ENCODE measurements at places on chromosomes 12 and 14.

DNA sequence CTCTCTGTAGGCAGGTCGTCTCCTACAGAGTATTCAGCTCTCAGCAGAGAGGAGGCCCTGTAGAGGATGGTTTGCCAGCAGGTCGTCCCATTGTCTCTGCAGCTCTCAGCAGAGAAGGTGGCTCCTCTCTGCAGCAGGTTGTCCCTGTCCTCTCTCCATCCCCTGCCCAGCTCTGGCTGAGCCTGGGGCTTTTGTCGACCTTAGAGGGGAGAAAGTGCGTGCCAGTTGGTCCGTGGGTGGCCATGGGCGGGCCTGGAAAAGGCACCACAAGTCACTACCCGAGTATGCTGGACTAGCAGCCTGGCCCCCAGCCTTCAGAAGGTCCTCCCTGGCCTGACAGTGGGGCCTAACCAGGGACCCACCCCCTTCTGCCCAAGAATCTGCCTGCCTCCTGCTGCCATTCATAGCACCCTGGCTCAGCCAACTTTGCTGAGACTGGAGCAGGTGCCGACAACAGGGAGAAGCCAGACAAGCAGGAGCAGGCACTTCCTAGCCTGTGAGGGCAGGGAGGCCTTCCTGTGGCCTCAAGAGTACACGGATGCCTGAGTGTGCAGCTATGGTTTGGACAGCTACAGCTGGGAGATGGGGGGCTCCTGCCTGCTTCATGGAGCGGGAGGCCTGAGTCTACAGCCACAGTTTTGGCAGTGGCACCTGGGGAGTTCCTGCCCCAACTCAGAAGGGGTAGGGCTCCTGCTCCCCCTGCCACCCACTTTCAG, 59.7 kb upstream of the KCNH3 start:
- H3K4me1 ChIP-seq: peaks cover 7% of the 10 kb centered on the region
- no peak overlapping the region for H3K4me3 ChIP-seq
- no peak for DNase-seq
- H3K27me3 ChIP-seq: peaks cover 3% of the 10 kb centered on the region

DNA sequence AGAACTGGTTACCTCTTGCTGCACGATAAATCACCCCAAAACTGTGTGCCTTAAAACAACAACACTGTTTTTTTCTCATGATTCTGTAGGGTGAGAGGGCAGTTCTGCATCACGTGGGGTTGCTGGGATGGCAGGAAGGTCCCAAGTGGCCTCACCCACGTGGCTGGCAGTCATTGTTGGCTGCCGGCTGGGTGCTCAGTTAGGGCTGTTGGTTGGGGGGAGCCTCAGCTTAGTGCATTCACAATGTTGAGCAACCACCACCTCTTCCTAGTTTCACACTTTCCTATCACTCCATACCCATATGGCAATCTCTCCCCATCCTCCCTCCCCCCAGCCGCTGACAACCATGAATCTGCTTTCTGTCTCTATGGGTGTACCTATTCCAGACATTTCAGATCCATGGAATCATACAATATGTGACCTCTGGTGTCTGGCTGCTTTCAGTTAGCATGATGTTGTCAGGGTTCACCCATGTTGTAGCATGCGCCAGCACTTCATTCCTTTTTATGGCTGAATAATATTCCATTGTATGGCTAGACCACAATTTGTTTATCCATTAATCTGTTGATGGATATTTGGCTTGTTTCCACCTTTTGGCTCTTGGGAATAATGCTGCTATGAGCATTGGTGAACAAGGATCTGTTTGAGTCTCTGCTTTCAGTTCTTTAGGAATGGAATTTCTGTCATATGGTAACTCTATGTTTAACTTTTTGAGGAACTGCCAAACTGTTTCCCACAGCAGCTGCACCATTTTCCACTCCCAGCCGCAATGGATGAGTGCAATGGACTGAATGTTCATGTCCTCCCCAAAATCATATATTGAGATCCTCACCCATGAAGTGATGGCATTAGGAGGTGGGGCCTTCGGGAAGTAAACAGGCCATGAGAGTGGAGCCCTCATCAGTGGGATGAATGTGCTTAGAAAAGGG, 11.2 kb upstream of the POP5 start:
- no peaks in the 10 kb centered on the region for H3K36me3 ChIP-seq
- no peaks in the 10 kb centered on the region for H3K4me1 ChIP-seq
- DNase-seq: no peak
- no peaks in the 10 kb centered on the region for H3K27me3 ChIP-seq
- H3K4me3 ChIP-seq: no peak overlapping the region
- no peak overlapping the region for H3K27ac ChIP-seq

DNA sequence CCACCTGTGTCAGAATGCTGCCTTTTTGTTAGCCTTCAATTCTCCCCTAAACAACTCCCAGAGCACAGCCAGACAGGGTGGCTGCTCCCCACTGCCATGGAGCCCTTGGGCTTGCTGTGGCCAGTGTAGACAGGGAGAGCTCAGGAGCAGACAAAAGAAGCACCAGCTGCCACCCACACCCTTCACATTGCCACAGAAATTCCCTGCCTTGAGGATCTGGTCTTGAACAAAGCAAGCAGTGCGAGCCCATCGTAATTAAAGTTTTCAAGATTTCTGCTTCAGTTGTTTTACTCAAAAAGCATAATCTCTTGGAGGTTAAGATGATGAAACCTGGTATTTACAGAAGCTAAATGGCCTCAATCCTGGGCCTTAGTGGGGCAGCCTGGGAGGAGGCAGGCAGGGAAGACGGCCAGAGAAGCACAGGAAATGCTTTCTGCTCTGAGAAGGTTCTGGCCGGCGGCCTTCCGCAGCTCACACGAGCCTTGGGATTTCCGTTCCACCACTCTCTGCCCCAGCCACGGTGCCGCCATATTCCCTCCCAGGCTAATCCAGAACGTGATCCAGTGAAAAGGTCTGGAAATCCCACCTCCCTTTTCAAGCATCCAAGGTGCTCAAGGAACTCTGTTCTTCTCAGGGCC, 535.2 kb downstream of the BCL11B start:
- H3K27ac ChIP-seq: no peak overlapping the region
- H3K4me3 ChIP-seq: no peak overlapping the region
- no peak for DNase-seq
- peaks cover 2% of the 10 kb centered on the region for H3K27me3 ChIP-seq

DNA sequence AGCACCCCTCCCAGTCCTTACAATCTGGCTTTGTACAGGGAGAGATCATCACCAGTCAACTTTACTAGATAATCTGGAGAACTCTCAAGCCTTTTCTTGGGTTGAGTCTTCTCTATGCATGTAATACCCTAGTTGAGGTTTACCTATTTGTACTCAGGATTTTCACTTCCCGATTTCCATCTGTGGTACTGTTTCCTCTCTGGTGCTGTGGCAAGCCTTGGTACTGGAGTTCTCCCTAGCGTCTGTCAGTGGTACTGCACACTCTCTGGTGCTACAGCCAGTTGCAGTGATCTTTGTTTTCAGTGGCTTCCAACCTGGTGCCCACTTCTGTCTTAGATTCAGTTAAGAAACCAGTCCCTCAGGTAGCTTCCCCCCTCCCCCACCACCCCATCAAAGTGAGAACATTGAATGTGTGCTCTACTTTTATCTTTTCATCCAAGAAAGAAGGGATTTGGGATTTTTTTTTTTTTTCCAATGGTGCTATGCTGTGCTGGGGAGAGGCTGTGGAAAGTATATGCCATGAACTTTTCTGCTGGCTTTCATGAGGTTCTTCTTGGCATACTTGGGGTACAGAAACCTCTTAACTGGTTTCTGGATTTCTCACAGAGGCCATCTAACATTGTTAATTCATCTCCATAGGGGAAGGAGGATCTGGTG, 69.4 kb upstream of the EVL start:
- no peak overlapping the region for H3K4me3 ChIP-seq
- DNase-seq: peak; percentile 45
- H3K36me3 ChIP-seq: peaks cover 2% of the 10 kb centered on the region
- H3K27me3 ChIP-seq: peaks cover 16% of the 10 kb centered on the region
- H3K27ac ChIP-seq: no peak overlapping the region

DNA sequence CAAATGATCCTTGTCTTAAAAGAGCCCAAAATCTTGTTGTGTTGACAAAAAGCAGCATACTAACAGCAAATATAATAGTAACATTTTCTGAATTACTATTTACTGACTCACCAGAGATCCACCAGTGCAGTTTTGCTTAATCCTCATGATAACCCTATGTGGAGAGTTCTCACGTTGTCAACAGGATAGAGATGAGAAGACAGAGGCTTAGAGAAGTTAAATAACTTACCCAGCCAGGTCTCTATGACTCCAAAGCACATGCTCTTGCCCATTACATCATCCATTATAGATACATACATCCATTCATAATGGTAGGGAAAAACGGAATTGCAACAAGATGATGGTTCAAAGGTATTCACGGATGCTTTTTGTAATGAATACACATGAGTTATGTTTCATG, 111.9 kb downstream of the PAX9 start:
- H3K36me3 ChIP-seq: no peaks in the 10 kb centered on the region
- no peaks in the 10 kb centered on the region for H3K27me3 ChIP-seq
- no peaks in the 10 kb centered on the region for H3K4me1 ChIP-seq

DNA sequence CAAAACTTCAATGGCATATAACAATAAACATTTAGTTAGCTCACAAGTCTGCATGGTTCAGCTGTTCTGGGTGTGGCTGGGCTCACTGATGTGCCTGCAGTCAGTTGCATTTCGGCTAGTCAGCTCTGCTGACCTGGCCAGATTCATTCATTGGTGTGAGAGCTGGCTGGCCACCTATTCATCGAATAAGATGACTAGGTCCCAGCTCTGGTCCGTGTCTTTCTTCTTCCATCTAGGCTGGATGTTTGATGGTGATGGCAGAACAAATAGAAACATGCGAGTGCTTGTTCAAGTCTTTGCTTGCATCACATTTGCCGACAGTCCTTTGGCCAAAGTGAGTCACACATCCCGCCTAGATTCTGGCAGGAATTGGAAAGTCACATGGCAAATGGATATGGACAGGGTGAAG, 203.3 kb upstream of the CRY1 start:
- H3K27me3 ChIP-seq: peaks cover 2% of the 10 kb centered on the region
- DNase-seq: no peak
- peaks cover 6% of the 10 kb centered on the region for H3K4me1 ChIP-seq
- no peak overlapping the region for H3K27ac ChIP-seq
- peaks cover 2% of the 10 kb centered on the region for H3K36me3 ChIP-seq

DNA sequence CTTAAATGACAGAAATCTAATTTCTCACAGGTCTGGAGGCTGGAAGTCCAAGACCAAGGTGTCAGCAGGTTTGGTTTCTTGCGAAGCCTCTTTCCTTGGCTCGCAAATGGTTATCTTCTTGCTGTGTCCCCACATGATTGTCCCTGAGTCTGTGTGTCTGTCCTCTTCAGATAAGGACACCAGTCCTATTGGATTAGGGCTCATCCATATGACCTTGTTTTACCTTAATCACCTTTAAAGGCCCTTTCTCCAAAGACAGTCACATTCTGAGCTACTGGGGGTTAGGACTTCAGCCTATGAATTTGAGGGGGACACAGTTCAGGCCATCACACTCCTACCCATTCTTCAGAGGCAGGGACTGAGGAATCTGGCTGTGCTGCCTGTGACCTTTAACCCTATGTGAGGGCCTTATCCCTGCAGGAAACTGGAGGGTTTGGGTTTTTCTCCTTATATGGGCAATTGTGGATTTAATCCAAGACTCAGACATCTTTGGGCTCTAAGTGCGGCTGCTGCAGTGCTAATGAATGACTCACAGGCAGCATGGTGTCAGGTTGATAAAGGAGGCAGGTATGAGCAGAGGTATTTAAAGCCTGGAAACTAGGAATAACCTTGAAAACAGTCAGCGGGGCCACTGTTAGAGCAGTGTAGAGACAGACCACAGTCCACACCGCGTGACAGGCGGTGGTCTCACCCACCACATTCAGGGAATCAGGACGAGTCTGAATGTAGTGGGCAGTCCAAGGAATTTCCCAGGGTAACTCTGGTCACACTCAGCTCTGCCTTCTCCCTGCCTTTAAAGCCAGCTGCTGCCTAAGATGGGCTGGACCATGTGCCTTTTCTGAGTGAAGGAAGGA, 10.2 kb downstream of the TPCN1 start:
- H3K4me3 ChIP-seq: no peak overlapping the region
- peaks cover 38% of the 10 kb centered on the region for H3K36me3 ChIP-seq
- no peak for DNase-seq
- no peaks in the 10 kb centered on the region for H3K27me3 ChIP-seq
- H3K4me1 ChIP-seq: peaks cover 44% of the 10 kb centered on the region

DNA sequence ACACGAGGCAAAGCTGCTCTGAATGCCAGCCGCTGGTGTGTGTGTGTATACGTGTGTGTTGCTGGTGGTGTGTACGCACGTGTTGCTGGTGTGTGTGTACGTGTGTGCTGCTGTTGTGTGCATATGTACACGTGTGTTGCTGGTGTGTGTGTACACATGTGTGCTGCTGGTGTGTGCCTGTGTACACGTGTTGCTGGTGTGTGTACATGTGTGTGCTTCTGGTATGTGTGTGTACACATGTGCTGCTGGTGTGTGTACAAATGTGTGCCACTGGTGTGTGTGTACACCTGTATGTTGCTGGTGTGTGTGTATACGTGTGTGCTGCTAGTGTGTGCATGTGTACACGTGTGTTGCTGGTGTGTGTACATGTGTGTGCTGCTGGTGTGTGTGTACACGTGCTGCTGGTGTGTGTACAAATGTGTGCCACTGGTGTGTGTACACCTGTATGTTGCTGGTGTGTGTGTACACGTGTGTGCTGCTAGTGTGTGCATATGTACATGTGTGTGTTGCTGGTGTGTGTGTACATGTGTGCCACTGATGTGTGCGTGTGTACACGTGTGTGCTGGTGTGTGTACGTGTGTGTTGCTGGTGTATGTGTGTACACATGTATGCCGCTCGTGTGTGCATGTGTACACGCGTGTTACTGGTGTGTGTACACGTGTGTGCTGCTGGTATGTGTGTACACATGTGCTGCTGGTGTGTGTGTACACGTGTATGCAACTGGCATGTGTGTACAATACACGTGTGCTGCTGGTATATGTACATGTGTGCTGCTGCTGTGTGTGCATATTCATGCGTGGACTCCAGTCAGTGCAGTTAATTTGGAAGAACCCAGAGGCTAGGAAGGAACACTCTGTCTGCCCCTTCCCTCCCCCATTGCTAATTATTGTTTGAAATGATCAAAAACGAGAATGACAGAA, 47.2 kb downstream of the CACNA2D4 start:
- H3K4me3 ChIP-seq: no peak overlapping the region
- no peak for DNase-seq
- H3K27me3 ChIP-seq: peaks cover 13% of the 10 kb centered on the region
- no peaks in the 10 kb centered on the region for H3K4me1 ChIP-seq
- H3K27ac ChIP-seq: no peak overlapping the region

- DNase-seq: no peak
- peaks cover 9% of the 10 kb centered on the region for H3K4me1 ChIP-seq
- H3K36me3 ChIP-seq: peaks cover 1% of the 10 kb centered on the region
- H3K27me3 ChIP-seq: peaks cover 20% of the 10 kb centered on the region
- no peak overlapping the region for H3K27ac ChIP-seq
- peak overlapping the region; percentile 85 for H3K4me3 ChIP-seq
Observed at GRCh38 chr12:13044906-13045299, 722 bp downstream of the FAM234B start.
